Caudate nucleus (tissue), 63 donors: ENCODE measurements at places on chromosomes 2 and 18.

DNA sequence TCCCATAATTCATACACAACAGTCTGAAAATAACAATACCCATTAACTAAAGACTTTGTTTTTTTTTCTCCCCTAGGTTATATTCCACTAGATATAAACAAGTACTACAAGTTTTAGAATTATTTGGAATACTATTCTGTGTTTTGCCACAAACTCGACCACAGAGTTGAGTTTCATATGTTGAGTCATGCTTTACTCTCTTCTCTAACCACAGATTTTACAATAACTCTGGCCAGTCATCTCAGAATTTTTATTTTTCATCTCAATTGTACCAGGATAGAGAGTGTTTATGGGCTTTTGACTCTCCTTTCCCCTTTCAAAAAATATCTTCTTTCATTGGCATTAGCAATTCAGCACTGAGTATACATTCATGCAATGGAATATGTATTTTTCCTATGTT lies 348.7 kb upstream of the GALNT5 start:
- DNase-seq = no peak

- no peak for DNase-seq
Observed at GRCh38 chr18:62625019-62625418, 90.3 kb upstream of the PHLPP1 start.

- DNase-seq = no peak
Observed at GRCh38 chr2:201407265-201407664, 44.0 kb downstream of the TRAK2 start.

DNA sequence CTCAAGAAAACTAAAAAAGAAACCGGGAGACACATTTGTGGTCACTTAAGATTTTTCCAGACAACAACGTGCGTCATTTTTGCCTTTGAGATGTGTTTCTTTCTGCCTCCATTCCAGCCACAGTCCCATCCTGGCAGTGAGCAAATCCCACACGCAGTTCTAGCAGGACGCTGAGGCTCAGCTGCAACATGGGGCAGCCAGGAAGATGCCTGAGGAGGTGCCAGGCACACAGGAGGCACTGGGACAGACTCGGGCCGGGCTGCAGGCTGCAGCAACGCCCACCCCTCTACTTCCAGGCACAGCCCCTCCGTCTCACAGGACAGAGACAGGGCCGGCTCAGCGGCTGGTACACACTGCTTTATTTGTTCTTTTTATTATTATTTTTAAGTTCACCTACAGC lies 13.1 kb downstream of the KLF11 start:
- no peak for DNase-seq

DNA sequence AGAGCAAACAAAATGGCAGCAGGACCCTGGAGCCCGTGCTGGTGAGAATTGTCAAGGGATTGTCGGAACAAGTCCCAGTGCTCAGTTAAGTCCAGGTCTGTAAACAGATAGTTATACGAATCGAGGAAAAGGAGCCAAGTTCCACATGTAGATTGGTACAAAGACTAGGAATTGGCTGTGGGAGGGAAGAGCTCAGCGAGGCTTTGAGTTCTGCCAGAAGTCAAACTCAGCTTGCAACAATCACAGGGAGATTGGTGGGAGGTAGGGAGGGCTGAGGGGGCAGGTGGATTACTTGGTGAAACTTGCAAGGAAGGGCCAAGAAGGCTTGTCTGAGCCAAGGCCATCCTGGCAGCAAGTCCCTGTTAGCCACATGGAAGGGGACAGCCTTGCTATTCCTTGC lies 217.8 kb upstream of the ARL4C start:
- no peak for DNase-seq

GRCh38 chr2:143725400-143725799 lies 596.2 kb downstream of the ARHGAP15 start:
- DNase-seq = no peak

GRCh38 chr2:215394102-215394805 lies 41.6 kb downstream of the FN1 start:
- DNase-seq = no peak

GRCh38 chr2:165070076-165070475 lies 114.8 kb upstream of the SLC38A11 start:
- no peak for DNase-seq

GRCh38 chr2:167946441-167946841 lies 301.0 kb downstream of the STK39 start:
- DNase-seq = no peak

GRCh38 chr2:219997341-219997851 lies 370.0 kb downstream of the SLC4A3 start:
- DNase-seq = peak; percentile 63

DNA sequence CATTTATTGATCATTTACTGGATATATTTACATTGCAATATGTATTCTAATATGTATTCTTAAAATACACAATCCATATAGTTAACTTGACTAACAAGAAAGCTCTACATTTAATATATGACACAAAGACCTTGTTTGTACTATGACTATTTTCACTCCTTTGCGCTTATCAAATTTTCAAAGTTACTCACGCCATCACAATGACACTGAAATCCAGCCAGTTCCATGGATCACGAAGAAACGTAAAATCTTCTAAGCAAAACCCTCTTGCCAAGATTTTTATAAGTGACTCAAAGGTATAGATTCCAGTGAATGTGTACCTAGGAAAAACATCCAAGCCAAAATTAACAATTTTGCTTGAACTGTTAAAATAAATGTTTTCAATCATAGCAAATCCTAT lies 39.6 kb downstream of the SCN3A start:
- no peak for DNase-seq

DNA sequence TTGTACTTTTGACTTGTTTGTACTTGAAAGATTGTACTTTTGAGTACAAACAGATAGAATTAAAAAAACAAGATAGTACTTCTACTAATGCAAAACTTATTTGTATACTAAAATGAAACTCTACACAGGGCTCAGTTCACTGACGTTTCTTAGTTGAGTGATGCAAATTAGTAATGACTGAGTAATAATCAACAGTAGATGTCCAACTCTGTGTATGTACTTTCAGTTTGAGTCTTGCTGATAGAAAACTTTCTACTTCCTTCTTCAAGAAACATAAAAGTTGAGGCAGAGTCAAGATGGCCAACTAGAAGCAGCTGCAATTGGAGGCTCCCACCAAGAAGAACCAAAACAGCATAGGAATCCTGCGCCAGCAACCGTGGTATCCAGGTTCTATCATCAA lies 585.0 kb downstream of the NR4A2 start:
- no peak for DNase-seq

GRCh38 chr2:96493072-96493471 lies 12.1 kb downstream of the NEURL3 start:
- DNase-seq = no peak

GRCh38 chr18:3293196-3293951 lies 31.4 kb downstream of the MYL12B start:
- no peak for DNase-seq

DNA sequence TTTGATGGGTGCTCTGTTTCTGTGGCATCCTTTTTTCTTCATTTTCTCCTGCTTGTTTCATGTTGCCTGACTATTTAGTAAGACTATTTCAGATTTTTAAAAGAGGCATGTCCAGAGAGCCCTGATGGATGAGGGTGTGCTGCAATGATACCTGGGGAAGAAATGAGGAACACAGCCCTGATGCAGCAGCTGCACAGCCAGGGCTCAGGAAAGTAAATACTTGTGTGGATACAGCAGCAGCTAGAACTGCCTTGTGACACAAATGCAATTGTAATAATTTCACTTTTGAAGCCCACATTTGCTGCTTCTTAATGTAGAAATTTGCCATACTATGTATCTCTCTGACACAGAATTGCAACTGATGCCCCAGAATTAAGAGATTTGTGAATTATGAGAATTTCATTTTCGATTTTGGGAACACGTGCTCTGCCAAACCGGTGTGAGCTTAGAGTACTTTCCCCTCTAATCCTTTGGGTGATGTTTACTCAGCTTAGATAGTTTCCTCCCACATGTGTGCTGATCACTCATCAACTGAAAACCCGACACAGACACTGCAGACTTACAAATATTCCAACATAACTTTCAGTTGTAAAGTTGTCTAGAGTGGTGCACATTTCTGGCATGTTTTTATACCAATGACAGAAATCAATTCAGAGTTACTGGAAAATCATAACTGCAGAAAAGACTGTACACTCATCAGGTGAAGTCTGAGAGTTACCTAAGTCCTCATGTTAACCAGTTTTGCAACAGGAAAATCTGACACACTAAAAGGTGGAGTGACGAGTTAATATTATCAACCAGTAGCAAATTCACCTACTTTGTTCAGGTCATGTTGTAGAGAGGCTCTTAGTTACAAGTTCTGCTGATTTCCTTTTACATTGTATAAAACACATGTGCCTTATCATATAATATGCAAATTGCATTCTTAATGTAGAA lies 383.4 kb downstream of the CBLN2 start:
- DNase-seq = no peak

- no peak for DNase-seq
Observed at GRCh38 chr2:164220265-164220664, 401.0 kb downstream of the GRB14 start.

DNA sequence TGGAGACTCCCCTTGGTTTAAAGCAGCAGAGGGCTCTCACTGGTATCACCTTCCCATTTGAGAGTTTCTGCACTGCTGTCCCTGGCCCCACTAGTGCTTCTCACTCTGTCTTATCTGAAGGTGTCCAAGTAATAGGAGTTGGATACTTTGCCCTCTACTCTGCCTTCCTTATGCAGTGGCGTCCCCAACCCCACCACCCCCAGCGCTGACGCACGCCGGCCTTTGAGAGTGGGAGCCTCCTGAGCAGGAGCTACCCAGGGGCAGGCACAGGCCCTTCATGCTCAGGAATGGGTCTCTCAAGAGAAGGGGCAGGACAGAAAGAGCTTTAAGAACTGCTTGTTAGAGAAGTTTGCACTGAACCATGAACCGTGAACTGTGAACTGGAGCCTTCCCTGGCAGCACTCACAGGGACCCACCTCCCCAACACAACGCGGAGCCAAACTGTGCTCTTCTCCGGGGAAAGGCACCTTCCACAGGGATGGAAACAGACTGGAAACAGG lies 3.3 kb downstream of the CIB4 start:
- DNase-seq = no peak

DNA sequence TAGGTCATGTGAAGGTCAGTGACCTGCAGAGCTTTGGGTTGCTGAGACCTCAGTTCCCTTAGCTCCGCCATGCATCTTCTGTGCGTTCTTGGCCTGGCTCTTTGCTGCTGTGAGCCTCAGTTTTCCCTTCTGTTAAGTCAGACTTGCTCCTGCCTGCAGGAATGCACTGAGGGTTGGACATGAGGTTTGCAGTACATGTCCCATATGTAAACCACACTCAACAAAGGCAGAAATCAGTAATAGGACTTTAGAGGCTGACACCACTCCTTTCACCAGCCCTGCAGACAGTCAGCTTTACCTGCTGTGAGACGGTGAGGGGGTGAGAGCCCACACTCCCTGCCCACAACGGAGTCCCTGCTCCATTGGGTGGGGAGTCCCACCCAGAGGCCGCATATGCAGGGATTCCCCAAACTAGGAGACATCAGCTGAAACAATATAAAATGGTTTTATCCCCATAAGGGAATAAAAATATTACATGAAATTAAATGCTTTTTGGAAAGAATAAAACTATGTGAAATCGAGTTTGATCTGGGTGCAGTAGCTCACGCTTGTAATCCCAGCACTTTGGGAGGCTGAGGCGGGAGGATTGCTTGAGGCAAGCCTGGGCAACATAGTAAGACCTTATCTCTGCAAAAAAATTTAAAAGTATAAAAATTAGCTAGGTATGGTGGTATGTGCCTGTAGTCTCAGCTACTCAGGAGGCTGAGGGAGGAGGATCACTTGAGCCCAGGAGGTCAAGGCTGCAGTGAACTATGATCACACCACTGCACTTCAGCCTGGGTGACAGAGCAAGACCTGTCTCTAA lies 55.1 kb downstream of the MYO7B start:
- no peak for DNase-seq

DNA sequence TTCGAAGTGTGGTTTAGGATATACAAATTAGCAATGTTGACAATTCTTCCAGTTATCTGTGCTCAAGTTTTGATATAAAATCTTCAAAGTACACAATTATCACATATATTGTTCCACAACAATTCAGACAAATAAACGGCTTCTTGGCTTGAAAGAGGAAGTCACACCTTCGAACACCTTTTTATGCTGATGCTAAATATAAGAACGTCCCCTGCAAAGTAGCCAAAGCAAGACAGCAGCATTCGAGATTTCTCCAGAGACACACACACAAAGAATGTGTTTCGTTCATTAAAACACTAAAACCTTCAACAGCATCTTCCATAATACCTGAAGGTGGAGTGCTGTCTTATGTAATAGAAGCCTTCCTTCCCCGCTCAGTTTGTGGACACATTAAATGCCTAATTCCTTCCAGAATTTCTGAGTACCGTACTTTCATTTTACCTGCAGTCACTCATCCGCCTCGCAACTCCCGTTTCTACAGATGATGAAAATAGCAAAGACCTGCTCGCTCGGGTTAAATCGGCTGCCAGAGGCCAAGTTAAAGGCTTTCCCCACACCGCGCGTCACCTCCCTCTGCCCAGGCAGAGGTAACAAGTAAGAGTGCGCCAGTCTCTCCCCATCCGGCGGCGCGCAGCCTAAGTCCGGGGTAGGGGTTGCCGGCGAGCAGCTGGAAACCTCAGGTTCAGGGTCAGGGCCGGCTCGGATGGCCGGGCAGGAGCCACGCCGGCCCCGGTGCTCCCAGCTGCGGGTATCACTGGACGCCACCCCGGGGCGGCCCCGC lies 847 bp downstream of the SERPINE2 start:
- no peak for DNase-seq

DNA sequence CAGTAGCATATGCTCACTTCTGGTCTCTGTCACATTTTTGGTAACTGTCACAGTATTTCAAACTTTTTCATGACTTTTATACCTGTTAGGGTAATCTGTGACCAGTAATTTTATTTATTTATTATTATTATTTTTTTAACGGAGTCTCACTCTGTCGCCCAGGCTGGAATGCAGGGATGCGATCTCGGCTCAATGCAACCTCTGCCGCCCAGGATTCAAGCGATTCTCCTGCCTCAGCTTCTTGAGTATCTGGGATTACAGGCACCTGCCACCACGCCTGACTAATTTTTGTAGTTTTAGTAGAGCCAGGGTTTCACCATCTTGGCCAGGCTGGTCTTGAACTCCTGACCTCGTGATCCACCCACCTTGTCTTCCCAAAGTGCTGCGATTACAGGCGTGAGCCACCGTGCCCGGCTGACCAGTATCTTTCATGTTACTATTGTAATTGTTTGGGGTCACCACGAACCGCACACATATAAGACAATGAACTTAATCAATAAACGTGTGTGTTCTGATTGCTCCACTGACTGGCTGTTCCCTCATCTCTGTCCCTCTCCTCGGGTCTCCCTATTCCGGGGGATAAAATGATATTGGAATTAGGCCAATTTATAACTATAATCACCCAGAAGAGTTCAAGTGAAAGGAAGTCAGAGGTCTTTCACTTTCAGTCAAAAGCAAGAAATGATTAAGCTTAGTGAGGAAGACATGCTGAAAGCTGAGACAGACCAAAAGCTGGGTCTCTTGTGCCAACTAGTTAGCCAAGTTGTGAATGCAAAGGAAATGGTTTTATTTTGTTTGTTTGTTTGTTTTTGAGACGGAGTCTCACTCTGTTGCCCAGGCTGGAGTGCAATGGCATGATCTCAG lies 22.9 kb downstream of the TGIF1 start:
- no peak for DNase-seq

- no peak for DNase-seq
Observed at GRCh38 chr2:233811732-233812131, 33.6 kb downstream of the MROH2A start.
